ENCODE measurements at places on chromosomes 11 and 22.

- DNase-seq = no peak
Observed at GRCh38 chr11:66450560-66450959, 11.9 kb upstream of the MRPL11 start.

DNA sequence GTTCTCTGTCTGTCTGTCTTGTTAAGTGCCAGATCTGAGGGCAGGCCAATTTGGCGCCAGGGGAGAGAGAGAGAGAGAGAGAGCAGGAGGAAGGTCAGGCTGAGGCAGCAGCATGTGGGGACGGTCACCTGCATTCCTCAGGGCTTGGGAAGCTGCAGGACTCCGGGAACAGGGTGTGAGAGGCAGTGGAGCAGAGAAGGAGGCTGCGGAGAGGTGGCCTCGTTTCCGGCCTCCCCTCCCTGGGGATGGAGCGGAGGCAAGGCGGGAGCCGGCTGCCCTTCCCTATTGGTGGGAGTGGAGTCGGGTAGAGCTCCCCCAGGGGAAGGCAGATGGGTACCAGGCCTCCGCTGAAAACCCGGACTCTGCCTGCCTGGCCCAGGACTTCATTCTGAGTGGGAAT is 9.7 kb downstream of the CLMP start:
- DNase-seq = no peak

- DNase-seq = no peak
Observed at GRCh38 chr11:94781837-94782236, 13.7 kb downstream of the AMOTL1 start.

DNA sequence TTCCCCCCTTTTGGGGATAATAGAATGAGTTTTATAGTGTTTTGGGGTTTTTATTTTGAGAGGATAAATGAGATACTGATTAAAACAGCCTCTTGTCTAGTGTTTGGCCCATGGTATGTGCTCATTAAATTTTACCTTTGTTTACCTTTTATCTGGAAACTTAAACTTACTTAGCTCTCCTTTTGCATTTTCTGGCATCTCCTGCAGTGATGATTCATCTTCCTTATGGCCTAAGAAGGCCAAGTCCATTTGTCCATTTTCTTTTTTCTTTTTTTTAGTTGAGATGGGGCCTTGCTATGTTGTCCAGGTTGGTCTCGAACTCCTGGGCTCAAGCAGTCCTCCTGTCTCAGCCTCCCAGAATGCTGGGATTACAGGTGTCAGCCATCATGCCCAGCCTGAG is 156.3 kb downstream of the COMMD9 start:
- DNase-seq = no peak

GRCh38 chr22:35915477-35916013 is 113.1 kb downstream of the RBFOX2 start:
- DNase-seq = peak; percentile 33

DNA sequence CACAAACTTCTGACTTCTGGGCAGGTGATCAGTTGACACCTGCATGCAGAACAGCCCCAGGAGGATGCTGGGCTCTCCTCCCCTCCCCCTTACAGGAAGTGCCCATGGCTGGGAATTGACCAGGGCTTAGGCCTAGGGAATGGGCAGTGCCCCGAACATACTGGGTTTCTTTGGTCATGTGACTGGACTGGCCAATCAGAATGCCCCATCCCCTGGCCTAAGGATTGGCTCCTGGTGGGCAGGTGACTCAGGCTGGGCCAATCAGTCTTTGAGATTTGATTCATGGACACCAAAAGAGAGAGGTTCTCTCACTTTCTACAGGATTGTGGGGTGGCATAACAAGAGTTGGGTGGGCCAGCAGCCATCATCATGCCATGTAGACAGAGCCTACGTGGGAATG is 37.1 kb downstream of the MCM5 start:
- no peak for DNase-seq

- DNase-seq = no peak
Observed at GRCh38 chr11:71391352-71391751, 56.8 kb downstream of the DHCR7 start.

DNA sequence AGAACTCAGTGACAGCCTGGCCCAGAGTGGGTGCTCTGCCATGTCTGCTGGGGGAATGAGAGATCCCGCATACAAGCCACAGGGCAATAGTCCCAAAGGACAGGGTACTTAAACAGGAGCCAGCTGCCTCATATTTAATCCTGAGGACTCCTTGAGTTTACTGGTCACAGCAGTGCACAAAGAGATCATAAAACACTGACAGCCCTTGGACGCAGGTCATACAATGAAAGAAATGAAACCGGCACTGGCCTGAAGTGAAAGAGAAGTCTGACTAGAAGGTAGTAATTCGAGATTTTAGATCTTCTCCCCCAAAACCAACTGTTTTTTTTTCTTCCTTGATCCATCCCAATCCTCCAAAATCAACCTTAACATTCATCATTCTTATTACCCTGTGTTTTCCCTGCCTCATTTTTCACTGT is 299.8 kb upstream of the SYN3 start:
- no peak for DNase-seq

DNA sequence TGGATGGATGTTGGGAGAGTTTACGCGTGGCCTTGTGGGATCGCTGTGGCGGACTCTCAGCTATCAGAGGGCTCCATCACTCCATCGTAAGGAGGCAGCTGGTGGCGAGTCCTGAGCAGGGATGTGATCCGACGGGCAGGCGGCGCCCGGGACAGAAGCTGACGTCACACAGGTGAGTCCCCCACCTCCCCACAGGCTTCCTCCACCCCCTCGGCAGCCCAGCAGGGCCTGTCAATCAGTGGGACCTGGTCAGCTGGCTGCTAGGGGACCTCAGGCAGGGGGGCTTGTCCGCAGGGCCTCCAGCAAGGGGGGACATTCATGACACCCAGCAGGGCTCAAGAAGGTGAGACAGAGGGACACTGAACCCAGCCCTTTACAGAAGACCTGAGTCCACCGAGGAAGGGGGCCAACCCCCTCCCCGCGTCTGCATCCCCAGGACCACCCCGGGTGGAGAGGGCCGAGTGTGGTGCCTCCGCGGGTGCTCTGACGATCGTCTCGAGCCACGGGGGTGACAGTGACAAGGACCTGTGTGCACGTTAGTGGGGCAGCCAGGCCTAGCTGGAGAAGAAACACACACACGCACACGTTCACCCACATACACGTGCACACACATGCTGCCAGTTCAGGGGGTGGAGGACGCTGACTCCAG is 7.1 kb downstream of the HRAS start:
- no peak for DNase-seq

- DNase-seq = peak; percentile 81
Observed at GRCh38 chr11:106156290-106156937, 79.0 kb downstream of the AASDHPPT start.

- no peak for DNase-seq
Observed at GRCh38 chr22:33883961-33884808, 36.1 kb downstream of the LARGE1 start.

DNA sequence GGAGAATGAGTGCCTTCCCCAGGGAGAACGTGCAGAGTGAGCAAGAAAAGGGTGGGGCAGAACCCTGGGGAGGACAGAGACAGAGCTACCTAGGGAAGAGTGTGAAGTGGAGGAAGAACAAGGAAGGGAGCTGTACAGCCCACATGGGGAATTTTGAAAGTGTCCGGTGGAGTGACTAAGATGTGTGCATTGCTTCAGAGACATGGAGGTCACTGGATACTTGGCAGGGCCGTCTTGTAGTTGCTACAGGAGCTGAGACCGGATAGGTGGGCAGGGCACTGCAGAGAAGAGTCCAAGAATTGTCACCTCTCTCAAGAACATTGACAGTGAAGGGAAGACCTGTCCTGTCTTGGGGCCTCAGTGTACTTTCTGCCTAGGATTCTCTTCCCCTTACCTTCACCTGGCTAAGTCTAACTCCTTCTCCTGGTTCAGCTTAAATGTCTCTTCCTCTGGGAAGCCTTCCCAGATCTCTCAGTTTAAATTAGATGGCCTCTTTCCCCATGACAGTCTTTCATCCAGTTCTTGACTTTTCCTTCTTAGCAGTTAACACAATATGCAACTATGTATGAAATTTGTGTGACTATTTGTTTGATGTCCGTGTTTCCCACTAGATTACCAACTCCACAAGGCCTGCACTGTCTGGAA is 9.2 kb upstream of the P2RY6 start:
- no peak for DNase-seq

- DNase-seq = no peak
Observed at GRCh38 chr11:92268546-92268945, 43.9 kb downstream of the FAT3 start.

- DNase-seq = no peak
Observed at GRCh38 chr22:37172266-37173245, 15.5 kb downstream of the C1QTNF6 start.

DNA sequence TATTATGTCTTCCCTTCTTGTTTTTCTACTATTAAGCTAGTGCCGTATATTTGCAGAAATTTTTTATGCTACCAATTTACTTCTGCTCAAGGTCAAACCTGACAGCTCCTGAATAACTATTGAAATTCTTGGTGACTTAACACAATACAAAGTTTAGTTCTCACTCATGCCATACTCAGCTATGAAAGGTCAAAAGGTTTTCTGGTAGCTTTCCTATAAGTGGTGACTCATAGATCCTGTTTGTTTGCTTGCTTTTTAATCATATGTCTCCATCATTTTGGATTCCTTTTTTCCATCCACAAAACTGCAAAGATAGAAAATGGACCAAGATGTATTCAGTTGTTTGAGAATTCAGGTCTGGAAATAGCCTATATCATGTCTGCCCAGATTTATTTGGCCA is 855.8 kb upstream of the LRRC4C start:
- DNase-seq = no peak

- no peak for DNase-seq
Observed at GRCh38 chr22:17637490-17638181, 921 bp upstream of the BCL2L13 start.

DNA sequence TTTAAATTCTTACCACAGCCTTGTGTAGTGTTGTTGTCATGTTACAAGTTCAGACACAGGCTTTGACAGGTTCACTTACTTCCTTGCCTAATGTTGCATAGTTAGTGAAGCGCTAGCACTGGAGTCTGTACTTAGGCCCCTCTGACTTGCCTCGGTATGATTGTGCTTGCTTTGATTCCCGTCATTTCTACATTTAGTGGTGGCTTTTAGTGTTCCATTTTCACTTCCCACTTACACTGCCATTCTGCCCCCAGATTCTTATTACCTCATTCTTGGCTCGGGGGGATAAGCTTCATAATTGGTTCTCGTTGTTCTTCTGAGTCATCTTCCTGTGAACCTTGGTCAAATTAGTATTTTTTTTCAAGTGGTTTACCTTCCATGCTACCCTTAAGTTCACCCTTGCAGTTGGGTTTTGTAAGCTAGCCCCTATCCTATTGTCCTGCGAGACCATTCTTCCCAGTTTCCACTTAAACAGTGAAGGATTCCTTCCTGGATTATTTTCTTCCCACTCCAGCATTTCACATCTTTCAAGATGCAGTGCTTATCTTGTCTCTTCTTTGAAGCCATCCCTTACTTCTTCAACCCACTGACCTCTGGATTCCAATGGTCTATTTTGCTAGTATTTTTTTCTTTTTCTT is 68.7 kb downstream of the DDX10 start:
- DNase-seq = peak; percentile 6

DNA sequence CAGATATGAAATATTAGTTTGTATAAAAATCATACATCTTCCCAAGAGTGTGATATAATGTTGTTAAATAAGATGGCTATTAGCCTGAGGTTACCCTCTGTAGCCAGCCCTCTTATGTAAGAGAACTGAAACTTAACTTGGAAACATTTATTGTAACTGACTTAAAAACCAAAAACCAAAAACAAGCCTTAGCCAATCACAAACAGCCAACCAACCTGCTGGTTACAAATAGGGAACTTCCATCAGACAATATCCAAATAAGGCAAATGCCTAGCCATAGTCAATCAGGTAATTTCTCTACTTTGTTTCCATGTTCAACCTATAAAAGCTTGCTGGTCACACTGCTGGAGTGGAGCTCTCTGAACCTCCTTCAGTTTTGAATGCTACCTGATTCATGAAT is 14.1 kb downstream of the KBTBD3 start:
- no peak for DNase-seq

DNA sequence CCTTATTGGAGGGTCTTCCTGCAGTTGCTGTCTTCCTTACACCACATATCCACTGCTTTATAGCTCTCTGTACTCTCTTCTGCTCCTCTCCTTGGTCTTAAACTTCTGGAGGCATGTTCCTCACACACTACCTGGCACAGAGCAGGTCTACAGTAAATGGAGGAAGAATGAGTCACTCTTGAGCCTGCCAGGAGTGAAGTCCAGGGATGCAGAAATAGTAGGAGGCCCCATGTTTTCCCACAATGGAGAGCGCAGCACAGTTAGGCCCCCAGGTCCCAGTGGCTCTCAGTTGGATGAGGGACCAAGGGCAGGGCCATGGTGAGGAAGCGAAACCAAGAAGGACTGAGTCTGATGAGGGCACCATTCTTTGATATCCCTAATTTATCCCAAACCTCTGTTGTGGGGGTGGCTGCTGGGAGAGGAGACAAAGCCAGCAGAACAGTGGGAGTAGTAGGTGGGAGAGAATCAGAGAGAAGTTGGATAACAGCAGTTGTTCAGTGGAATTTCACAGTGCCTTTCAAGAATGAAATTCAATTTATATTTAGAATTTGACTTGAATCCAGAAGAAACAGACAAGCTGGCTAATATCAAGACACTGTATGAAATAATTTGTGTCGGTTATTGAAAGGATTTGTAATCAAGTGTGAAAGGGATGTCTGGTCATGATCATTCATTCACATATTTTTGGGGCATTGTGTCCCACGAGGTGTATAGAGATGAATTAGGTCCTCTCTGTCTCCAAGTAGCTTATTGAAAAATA is 187.8 kb downstream of the HIPK3 start:
- DNase-seq = no peak

DNA sequence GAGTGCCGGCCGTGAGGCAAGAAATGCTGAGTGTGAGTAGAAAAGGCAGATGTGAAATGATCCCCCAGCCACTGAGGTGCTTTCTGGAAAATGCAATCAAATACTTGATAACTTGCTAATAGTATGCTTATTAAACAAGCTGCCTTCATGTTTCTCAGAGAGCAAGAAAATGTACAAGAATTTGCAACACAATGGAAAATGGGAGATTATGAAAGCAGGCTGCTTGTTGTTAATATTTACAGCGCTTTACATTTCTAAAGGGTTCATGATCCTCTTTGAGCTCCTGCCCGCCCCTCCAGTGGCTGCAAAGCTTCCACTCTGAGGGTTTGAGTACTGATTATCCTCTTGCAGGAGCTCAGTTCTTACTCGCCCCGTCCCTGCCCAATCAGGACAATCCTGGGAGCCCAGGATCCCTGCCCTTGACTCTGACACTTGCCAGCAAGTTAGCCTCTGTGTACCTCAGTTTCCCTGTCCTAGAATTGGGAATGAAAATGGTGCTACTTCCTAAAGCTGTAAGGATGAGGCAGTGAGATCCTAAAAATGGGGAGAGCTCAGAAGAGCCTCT is 645.1 kb downstream of the TBC1D22A start:
- no peak for DNase-seq

- no peak for DNase-seq
Observed at GRCh38 chr22:20853236-20853660, 5.4 kb downstream of the PI4KA start.
